ENCODE measurements at places on chromosomes 7 and 10.

DNA sequence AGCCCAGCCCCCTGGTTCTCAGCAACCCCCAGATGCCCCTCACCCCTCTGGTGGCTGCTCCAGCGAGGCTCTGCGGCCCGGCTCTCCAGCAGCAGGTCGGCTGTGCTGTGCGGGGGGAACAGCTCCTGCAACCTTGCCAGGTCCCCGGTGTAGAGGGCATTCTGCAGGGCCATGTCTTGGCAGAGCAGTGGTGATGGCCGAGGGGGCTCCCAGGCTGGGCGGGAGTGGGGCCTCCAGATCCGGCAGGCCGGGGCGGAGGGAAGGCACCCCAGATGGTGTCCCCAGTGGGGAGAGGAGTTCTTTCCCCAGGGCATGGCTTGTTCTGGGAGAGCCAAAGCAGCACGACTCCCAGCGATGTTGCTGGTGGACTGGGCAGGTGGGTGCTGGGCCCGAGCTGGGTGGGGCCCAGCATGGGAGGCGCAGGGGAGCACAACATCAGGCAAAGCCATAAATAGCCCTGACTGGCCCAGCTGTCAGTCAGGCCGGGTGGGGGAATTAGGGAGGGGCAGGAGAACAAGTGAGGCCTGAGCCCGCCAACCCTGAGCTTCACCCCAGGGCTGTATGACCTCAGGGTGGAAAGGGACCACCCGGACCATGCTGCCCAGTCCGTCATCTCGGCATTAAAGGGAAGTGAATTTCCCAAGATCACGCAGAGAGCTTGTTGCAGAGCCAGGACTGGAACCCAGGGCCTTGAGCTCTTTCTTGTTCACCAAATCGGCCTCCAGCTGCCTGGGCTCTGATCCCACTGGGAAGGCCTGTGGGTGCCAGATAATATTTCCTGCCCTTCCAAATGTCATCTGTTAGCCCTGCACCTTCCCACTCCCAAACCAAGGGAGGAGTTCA lies 580 bp upstream of the ASB10 start:
- no peak for DNase-seq

GRCh38 chr7:100489121-100489520 lies 5.4 kb downstream of the NYAP1 start:
- DNase-seq, result no peak

- DNase-seq, result no peak
Measured at GRCh38 chr7:140915935-140916555, 8.7 kb downstream of the BRAF start.

DNA sequence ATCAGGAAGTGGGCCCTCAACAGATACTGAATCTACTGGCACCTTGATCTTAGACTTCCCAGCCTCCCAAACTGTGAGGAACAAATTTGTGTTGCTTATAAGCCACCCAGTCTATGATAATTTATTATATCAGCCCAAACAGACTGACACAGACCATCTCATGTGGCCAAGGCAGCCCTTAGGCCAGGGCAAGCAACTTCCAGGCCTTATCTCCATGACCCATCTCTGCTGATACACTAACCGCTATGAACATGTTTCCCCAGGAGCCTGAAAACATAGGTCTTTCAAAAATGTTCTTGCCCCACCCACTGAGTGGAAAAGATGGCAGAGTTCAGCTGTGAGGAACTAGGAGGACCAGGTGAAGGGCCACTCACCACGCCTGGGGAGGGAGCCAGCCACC lies 3.2 kb upstream of the BLOC1S2 start:
- DNase-seq, result no peak

- no peak for DNase-seq
Measured at GRCh38 chr7:98852826-98853225, 17.0 kb downstream of the TMEM130 start.

DNA sequence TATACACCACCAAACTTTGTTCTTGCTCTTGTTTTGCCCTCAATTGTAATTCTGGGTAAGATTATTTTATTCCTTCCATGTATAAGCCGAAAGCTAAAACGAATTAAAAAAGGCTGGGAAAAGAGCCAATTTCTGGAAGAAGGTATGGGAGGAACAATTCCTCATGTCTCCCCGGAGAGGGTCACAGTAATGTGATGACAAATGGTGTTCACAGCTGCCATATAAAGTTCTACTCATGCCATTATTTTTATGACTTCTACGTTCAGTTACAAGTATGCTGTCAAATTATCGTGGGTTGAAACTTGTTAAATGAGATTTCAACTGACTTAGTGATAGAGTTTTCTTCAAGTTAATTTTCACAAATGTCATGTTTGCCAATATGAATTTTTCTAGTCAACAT lies 12.5 kb upstream of the CFAP69 start:
- DNase-seq, result no peak

GRCh38 chr10:29719281-29719675 lies 84.5 kb upstream of the SVIL start:
- no peak for DNase-seq

Measured in GM06990 (cell line).